ENCODE measurements at places on chromosomes 5 and 9.
A peak's percentile ranks its signal among the peaks of the same experiment; 100 is the strongest.

GRCh38 chr5:14090755-14091154 is 52.4 kb upstream of the TRIO start:
- no peak for DNase-seq

DNA sequence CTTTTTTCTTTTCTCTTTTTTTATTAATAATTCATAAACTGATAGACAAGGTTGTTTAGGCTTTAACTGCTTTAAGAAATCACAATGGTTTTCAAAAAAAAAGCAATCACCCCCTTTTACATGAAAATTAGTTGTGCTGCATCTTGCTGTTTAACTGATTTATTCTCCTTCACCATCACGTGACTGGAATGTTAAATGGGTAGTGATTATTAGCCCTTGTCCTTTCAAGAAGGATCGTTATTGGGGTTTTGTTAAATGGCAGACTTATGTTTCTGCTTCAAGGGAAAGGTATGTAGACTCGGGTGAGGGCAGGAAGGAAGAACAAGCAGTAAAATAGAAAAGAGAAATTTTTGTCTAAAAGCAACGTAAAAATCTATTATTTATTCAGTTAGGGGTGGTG is 175.6 kb upstream of the TLE4 start:
- DNase-seq = no peak

GRCh38 chr5:179900711-179901110 is 7.0 kb downstream of the TBC1D9B start:
- no peak for DNase-seq

DNA sequence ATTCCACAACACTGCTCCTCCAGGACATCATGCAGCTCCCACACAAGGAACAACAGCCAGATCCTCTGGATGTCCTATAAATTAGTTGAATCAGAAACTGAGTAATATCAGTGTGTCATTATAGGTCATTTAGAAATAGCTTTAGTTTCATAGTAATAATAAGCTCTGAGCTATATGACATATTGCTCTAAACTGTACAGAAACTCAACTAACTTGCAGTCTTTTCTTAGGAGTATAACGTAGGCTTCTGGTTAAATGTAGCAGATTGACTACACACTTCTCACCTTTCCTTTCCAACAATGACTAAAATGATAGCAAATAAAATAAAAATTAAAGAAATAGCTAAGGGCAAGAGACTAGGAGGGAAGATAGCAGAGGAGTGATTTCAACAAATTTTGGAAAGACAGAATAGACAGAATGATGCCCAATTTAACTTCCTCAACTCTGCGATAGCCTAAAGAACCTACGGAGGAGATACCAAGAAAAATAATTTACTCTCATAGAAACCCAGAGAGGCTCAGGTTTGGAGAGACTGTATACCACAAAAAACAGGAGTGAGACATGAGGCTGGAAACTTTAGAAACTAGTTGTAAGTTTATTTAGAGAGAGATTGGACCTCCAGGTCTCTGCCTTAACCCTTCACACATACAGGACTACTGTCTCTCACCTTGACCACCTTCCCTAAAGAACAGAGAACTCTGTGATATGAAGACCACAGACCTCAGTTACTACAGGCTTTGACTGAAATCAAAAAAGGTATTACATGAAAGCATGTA is 193.7 kb downstream of the TSSK1B start:
- DNase-seq = no peak

- DNase-seq = no peak
These were observed 31.0 kb downstream of the CAMK4 start for GRCh38 chr5:111255169-111255568.

GRCh38 chr9:15248081-15248480 is 58.9 kb downstream of the TTC39B start:
- DNase-seq = no peak

GRCh38 chr5:33726422-33727165 is 165.2 kb downstream of the ADAMTS12 start:
- no peak for DNase-seq

- DNase-seq = peak; percentile 80
These were observed 16.9 kb upstream of the FBP1 start for GRCh38 chr9:94656200-94656599.

DNA sequence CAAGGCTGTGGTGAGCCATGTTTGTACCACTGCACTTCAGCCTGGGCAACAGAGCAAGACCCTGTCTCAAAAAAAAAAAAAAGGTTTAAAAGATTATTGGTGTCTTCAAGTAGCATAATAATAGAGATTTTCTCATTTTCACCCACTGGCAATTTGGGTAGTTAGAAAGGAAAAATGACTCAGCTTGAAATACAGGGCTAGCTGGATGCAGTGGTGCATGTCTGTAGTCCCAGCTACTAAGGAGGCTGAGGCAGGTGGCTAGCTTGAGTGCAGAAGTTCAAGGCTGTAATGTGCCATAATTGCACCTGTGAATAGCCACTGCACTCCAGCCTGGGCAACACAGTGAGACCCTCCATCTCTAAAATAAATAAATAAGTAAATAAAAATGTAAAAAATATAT is 111.1 kb downstream of the ARRDC3 start:
- DNase-seq = no peak

GRCh38 chr5:78706825-78707224 is 58.3 kb upstream of the LHFPL2 start:
- DNase-seq = no peak

DNA sequence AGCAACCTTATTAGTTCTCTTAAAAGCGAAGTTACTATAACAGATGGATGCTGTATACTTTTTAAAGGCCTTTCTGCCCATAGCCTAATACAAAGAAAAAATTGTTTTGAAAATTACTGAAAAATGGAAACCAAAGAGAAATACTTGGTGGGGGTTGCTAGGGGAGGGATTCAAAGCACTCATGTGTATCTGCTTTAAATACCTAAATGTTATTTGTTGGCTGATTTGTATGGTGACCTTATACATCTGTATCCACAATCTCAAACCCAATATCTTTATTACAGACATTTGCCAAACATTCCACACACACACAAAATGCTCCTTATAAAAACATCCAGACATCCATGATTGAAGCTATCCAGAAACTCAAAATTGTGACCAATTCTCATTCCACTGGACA is 172.0 kb downstream of the ADAMTS12 start:
- DNase-seq = no peak

DNA sequence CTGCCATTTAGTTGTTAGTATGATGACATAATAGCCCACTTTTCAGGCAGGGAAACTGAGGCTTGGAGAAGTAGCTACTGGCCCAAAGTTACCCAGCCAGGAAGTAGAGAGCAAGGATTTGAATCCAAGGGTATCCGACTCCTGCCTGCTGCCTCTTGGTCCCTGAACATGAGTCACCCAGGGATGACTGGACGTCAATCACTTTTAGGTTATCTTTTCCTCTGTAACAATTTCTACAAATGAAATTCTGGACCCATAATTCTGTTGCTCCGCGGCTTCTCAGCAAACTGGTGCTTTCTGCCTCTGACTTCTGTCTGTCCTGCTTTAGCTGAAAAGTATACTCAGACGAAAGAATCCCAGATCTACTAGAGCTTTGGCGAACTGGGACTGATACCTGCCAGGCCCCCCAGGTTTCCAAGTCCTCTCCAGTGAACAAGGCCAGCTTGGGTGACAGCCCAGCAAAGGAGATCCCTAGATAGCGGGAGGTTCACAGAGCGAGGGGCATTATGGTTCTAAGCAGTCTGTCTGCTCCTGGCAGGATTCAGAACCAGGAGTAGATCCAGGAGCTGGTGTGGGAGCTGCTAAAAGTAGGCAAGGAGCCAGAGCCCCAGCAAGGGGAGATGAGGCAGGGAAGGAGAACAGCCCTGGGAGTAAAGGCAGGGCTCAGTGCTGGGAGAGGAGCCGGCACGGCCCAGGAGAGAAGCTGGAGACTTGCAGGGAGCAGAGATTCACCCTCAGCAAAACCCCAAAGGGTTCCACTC is 20.6 kb downstream of the OLFML2A start:
- no peak for DNase-seq

GRCh38 chr5:39395521-39395920 is 29.3 kb downstream of the DAB2 start:
- no peak for DNase-seq

DNA sequence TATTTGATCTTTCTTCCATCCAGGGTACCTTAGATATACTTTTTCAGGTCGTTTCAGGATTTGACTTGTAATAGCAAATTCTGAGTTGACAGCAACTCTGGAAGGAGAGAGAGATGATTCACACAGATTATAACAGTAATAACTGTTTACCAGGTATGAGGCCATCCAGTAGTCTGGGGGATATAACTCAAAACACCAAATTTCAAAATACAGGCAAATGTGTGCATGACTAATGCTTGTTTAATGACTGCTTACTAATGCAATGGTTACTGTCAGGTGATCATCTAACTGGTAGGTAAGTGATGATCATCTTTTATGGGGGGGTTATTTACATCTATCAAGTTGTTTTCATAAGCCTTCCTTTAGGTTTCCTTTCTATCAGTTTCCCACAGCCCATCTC is 412.3 kb downstream of the MAT2B start:
- DNase-seq = no peak

DNA sequence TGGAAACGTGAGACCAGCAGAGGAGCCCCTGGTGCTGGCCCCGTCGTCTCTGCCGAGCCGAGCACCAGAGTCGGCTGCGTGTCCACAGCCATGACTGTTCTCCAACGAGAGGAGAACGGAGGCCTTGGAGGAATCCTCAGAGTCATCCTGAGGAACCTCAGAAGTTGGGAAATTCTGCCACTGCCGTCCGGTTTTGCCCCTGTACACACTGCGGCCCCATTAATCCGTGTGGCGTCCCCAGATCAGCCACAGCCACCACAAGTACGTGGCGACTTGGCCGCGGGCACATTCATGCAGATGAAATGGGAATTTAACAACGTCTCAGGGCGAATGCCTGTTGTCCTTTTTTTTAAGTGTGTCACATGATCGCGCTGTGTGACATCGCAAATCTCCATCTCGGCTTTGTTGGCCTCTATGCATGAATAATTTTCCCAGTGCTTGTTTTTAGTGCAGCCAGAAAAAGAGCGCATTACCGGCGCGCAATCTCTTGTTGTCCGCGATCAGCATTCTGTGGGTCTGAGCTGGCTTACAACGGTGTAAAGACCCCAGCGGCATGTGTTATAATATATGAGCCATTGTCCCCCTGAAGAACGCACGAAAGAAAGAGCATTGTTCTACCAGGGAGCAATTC is 323.0 kb upstream of the IRX4 start:
- DNase-seq = no peak

GRCh38 chr9:36398745-36399144 is 1.3 kb downstream of the RNF38 start:
- no peak for DNase-seq

- DNase-seq = no peak
These were observed 27.9 kb upstream of the CEMIP2 start for GRCh38 chr9:71796100-71796767.

GRCh38 chr5:156835905-156836304 is 14.2 kb upstream of the PPP1R2B start:
- DNase-seq = no peak

DNA sequence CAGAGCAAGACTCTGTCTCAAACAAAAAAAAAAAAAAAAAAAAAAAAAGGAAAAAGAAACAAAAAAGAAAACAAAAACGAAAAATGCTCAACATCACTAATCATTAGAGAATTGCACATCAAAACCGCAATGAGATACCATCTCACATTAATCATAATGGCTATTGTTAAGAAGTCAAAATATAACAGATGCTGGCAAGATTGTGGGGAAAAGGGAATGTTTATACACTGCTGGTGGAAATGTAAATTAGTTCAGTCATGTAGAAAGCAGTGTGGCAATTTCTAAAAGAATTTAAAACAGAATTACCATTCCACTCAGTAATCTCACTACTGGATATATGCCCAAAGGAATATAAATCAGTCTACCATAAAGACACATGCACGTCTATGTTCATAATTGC is 50.4 kb upstream of the PRR16 start:
- DNase-seq = no peak

DNA sequence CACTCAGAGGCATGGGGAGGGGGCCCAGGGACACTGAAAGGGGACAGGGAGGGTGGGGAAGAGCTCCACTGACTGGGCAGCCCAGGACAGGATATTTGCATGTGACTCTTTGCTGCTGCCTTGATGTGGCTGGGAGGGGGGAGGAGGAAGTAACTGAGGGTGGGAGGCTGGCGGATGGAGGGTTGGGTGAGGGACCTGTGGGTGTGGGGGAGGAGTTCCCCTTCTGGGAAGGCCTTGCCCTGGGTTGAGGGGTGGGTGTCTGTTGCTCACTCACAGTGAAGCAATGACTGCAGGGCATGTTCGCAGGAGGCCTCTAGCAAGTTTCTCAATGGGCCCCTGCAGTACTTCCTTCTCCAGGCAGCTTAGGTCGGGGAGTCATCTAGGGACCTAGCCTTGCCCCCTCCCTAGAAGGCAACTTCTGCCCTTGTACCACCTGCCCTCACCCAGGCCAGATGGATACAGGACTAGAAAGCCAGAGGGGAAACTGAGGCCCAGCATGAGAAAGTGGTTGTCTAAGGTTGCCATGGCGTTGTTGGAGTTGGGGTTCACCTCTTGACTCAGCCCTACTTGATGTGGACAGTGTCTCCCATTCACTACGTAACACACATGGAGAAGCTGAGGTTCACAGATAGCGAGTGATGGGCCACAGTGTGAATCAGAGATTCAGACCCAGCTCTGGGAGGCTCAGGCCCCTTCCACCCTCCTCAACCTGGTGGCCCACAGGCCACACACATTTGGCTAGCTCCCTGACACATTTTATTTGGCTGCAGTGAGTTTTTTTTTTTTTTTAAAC is 3.0 kb downstream of the GRK6 start:
- no peak for DNase-seq

GRCh38 chr9:92108122-92108521 is 7.1 kb downstream of the SPTLC1 start:
- DNase-seq = no peak

DNA sequence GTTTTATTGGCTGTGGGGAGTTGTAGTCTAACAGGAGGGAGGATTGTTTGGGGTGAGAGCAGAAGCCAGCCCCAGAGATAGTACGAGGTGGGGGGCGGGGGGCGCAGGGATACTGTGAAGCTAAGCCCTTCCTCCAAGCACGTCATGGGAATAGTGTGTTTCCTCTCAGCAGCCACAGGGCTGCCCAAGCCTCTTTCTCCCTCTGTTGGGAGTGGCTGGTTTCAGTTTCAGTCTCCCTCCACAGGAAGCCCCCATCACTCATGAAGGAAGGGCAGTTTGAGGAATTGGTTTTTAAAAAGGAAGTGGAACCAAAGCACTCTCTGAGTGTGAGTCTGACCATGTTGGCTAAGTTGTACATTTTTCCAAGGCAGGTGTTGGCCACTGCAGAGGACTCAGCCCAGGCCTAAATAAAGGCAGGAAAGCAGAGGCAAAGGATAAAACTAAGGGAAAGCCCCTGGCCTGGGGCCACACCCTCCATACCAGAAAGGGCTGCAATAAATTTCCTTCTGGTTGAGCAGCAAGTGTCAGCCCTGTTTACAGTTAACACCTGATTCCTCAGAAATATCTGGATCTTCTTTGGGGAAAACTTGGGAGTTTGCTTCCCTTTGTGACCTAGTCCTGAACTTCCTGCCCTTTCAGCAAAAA is 3.2 kb downstream of the RAB24 start:
- DNase-seq = no peak

GRCh38 chr9:113943112-113944009 is 67.3 kb downstream of the ZNF618 start:
- DNase-seq = no peak
